NCI-H446 (cell line): ENCODE measurements at places on chromosomes 2 and 18.

DNA sequence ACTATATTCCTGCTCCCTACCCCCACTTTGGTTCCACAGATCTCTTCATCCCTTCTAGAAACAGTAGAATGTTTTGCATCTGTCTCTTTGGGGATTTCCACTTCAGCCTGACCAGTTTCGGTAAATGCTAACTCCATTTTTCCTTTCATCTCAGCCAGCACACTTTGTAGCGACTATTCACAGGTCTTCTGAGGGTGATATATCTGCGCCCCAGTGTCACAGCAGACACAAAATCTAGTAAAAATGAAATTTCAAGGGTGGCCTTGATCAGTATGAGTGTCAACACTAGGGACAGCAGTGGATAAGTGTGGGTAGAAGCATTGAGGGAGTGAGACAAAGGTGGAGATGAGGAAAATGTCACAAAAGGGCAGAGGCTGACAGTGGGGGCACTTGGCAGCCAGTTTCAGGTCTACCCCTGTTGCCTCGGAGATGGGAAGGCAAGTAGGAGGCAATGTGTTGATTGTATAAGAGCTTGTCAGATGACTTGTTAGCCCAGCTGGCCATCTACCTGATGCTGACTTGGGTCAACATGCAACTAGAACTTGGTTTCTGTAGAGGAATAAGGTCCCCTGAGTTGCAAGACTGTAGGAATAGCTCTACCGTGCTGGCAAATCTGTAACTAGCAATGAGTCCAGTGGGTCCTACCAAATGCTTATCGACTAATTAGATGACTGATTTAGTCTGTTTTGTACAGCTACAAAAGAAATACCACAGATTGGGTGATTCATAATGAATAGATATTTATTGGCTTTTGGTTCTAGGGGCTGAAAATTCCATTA is 60.7 kb downstream of the CXCR4 start:
- DNase-seq = no peak

- DNase-seq = no peak
Measured at GRCh38 chr18:77049938-77050337, 82.6 kb downstream of the MBP start.

GRCh38 chr2:157853211-157853610 is 22.9 kb downstream of the ACVR1 start:
- no peak for DNase-seq

- DNase-seq = no peak
Measured at GRCh38 chr2:44934038-44934982, 7.2 kb upstream of the SIX3 start.

- no peak for DNase-seq
Measured at GRCh38 chr2:120817136-120817955, 81.7 kb downstream of the GLI2 start.

GRCh38 chr2:46985512-46985911 is 69.9 kb upstream of the MCFD2 start:
- no peak for DNase-seq

GRCh38 chr18:1657876-1658275 is 753.2 kb downstream of the ADCYAP1 start:
- DNase-seq = no peak

DNA sequence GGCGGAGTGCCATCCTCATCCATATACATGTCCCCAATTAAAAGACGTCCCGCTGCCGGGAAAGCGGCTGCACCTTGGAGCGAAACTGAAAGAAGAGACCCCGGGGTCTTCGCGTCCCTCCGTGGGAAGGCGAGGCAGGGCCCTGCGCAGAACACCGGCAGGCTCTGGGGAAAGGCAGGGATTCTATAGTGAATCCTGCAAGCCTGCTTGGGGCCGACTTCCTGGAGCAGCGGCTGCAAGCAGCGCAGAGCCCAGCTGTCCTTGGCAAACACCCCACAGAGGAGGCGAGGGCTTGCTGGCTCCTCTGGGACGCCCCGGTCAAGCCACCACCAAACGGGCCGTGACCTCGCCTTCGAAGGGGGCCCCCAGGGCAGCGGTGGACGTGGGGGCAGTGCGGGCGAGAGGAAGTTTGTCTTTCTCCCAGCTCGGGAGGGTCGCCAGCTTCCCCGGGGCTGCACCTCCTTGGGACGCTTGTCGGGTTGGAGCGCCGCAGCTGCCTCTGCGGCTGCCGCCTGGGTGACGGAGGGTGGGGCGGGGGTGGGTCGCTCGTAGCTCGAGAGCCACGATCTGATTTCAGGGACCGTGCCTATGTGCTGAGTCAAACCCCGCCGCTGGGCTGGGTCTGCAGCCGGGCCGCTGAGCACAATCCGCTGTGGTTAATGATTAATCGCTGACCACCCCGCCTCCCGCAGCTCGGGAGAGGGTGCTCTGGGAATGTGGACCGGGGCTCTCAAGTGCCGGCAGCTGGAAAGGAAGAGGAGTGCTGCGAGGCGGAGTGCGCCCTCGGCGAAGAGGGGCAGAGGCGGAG is 486 bp upstream of the GPR39 start:
- no peak for DNase-seq

- DNase-seq = peak; percentile 22
Measured at GRCh38 chr2:26623541-26624495, 17.3 kb downstream of the CIB4 start.

GRCh38 chr2:71991397-71991796 is 156.3 kb downstream of the CYP26B1 start:
- DNase-seq = no peak

GRCh38 chr18:57801761-57802212 is 1.3 kb downstream of the ATP8B1 start:
- no peak for DNase-seq

GRCh38 chr18:58268849-58269248 is 224.8 kb downstream of the NEDD4L start:
- no peak for DNase-seq

DNA sequence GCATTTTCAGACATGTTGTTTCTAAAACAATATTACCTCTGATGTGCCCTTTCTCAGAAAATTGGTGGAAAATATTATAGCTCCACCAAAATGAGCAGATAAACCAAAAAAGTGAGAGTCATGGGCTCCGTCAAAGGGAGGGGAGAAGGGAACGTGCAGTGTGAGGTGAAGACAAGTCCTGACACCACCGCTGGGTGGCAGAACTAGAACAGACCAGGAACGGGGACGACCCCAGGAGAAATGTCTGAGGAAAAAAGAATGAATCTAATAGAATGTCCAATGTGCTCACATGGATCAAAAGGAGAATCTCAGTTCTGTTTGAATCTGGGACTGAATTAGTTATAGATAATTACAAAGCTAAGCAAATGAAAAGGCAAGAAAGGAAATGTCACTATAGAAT is 22.6 kb upstream of the BCL2 start:
- no peak for DNase-seq

- DNase-seq = no peak
Measured at GRCh38 chr2:215811003-215811402, 202.3 kb downstream of the MREG start.

DNA sequence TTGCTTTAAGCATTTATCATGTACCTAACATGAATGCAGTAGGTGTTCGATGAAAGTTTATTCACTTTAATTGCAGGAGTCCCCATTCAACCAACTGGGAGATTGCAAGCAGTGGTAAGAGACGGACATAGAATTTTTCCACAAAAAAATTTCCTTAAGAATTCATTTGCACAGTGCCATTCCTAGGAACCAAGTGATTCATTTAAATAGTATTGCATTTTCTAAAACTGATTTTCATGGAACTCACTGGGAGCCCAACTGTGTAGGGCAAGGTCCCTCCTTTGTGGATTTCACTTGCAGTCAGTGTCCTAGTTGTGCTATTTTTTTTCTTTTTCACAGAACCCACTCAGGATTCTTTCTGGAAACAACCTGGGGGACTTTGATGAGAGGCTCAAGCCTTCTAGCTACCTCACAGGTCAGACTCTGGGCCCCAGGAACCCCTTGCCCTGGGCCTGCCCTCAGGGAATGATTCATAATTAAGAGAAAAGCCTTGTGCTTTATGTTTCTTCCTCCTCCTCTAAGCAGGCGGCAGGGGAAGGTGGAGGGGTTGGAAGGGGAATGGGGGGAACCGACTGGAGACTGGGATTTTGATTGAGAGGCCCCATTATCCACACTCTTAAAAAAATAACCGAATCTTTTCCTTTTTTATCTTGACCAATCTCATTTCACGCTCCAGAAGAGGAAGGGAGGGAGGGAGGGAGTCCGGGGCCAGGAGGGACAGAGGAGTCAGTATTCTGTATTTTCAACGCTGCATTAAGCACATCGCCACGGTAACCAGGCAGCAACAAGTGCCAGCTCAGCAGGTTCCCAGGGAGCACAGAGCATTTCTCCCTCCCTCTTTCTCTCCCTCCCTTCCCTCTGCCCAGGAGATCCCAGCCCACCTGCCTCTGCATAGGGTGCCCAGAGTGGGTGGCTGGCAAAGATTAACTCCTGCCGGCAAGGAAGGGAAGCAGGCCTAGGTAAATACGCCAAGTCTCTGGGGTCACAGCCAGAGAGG is 51.8 kb downstream of the PSD4 start:
- peak; percentile 56 for DNase-seq

- peak; percentile 71 for DNase-seq
Measured at GRCh38 chr18:4068552-4069158, 386.5 kb downstream of the DLGAP1 start.

DNA sequence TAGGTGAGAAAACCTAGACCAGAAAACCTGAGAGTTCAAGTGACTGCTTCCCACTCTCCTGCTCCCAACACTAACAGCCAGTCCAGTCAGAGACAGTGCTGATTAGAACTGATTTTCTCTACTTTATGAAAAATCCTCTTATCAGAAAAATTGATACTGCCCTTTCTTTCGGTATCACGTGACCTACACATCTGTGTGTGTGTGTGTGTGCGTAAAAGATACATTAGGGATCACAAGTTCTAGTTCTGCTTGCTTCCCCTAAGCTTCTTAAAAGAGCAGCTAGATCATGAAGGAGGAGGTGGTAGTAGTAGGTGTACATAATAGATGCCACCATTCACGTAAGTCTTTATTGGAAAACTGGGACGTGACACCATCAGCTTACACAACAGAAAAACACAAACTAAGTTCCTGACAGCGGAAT is 1.5 kb downstream of the ARL5A start:
- no peak for DNase-seq

DNA sequence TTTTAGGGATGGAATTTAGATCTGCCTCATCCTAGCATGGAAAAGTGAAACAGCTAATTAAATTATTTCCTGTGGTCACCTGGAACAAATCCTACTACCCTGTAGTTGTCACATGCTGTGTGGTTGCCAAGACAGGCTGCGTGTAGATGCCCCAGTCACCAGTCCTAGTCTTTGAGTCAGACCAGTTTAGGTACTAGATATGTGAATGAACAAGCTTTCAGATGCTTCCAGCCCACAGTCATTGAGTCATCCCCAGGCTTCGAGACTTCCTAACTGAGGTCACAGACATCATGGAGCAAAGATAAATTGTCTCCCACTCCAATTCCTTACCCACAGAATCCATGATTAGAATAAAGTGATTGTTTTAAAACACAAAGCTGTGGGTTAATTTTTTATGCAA is 35.8 kb upstream of the GRB14 start:
- DNase-seq = no peak

GRCh38 chr18:74376523-74376922 is 60.9 kb downstream of the C18orf63 start:
- DNase-seq = no peak

DNA sequence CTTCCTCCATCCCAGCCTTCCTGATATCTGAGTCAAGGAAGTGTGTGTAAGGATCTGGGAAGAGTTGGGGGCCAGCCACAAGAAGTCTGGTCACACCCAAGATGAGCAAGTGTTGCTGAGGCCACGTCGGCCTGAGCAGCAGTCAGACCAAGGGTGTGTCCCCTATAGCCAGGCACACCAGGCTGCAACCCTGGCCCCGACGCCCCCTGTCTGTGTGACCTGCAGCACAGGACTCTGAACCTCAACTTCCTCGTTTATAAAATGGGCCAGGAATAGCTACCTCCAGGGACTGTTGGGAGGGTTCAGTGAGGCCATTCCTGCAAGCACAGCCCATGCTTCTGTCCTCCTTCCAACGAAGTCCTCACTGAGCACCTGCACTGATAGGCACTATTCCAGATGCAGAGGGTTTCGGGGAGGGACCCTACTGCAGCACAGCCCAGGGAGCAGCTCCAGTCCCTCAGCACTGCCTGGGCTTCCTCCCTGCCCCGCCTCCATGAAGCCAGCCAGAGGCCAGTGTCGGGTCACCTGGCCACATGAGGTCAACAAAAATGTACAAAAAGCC is 13.3 kb downstream of the LIMS2 start:
- DNase-seq = no peak

GRCh38 chr2:127194447-127194846 is 25.7 kb downstream of the CYP27C1 start:
- no peak for DNase-seq

GRCh38 chr2:239376942-239377531 is 23.8 kb downstream of the HDAC4 start:
- DNase-seq = no peak

- DNase-seq = no peak
Measured at GRCh38 chr2:231988179-231988866, 26.8 kb downstream of the DIS3L2 start.

- no peak for DNase-seq
Measured at GRCh38 chr2:36734304-36734703, 37.8 kb downstream of the VIT start.

GRCh38 chr2:144505245-144505831 is 14.6 kb downstream of the ZEB2 start:
- DNase-seq = no peak

- no peak for DNase-seq
Measured at GRCh38 chr2:132975193-132976105, 305.4 kb upstream of the LYPD1 start.

DNA sequence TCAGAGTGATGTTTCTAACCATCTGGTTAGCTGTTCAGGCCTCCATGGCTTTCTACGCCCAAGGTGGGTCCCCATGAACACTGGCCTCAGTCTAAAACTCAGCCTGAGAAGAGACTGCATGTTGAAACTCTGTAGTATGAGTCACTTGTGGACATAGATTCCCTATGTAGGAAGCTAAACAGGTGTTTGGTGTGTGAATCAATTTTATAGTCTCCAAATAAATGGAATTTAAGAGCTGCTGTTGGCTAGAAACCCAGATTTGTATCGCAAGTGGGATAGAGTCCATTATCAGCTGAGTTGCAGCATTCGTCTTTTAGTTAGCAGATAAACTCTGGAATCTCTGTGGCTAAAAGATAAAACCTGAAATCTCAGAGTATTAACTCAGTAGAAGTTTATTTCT is 131.4 kb downstream of the KCNS3 start:
- DNase-seq = no peak

GRCh38 chr18:22939649-22940048 is 6.5 kb downstream of the RBBP8 start:
- no peak for DNase-seq

DNA sequence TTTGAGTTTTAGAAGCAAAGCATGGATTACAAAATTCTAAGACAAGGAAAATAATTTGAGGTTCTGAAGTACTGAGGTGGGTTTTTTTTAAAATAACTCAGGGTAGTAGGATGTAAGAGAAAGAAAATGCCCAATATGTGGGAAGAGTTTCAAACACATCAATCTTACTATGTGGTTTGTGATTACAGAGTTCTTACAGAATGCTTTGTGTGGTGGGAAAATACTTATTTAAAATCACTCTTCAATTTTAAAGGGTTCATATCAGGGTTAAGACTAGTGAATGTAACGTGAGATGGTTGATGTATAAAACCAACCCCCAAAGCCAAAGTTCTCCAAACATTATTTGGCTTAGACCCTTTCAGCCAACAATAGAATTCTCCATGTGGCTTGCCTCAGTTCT is 173.5 kb downstream of the UBE2E3 start:
- no peak for DNase-seq
